Hematopoietic multipotent progenitor cell treated with erythropoietin and hydrocortisone succinate and interleukin-3 and kit ligand, for 15 days (in vitro differentiated cells): ENCODE measurements at places on chromosomes 3 and 15.

DNA sequence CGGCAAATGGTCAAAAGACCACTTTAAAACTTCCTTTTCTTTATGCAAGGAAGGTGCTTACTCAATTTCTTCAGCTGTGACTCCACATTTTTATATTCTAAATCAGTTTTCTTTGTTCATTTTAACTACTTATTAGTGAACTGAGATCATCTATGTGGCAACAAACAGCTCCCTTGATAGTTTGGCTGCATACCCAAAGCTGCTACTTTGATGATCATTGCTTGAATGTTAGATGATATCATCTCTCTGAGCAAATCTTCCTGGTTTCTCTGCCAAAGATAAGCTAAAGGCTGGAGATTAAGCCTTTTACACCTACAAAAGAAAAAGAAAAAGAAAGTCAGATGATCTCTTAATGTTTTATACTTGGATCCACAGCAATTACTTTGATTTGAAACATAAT lies 95.5 kb downstream of the DPH6 start:
- DNase-seq: no peak

DNA sequence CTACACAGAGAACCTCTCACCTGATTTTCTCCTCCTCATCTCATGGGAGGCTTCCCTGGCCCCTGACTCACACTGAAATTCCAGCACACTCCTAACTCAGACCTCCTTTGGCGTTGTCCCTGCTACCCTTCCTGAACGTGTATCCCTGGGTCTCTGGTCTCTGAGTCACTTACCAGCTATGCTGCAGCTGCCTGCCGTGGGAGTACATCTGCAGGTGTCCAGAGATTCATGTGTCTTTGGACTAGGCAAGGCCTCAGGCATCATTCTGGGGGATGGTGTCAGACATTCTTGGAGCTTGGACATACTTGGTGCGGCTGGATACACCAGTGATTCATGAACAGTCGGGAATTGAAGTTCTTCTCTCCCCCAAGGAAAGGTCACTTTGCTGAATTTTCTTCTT lies 148.8 kb upstream of the TRIM42 start:
- no peak for DNase-seq

- no peak for DNase-seq
Measured at GRCh38 chr3:14913926-14914778, 33.2 kb upstream of the NR2C2 start.

DNA sequence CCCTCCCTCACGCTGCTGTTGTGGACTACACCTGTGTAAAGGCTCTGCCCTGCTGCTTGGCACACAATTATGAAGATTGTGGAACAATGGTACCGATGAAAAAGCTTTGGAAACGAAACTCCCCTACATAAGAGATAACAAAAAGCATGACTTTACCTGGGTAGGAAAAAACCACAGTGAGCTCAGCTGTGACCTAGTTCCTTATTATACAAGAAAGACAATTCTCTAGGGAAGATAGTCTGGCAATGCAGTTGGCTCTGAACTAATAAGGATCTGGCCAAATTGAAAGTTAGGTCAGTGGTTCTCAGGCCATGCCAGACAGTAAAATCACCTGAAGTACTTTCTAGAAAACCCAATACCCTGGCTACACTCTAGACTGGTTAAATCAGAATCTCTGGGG lies 16.1 kb downstream of the CLEC3B start:
- no peak for DNase-seq

- DNase-seq: no peak
Measured at GRCh38 chr3:16113704-16114103, 60.8 kb upstream of the GALNT15 start.
